ENCODE measurements at places on chromosomes 5 and 9. TPM values are rescaled to one million over a fixed set of nuclear protein-coding genes. Genes with fewer than 3 reads are reported as not detected.

GRCh38 chr5:136000932-136001331 lies 27.9 kb upstream of the TGFBI start:
- DNase-seq, result no peak
- H3K27ac ChIP-seq, result no peak overlapping the region
- no peaks in the 10 kb centered on the region for H3K36me3 ChIP-seq
- no peaks in the 10 kb centered on the region for H3K27me3 ChIP-seq
- no peak overlapping the region for H3K4me3 ChIP-seq

The TSSK1B gene
- total RNA-seq, result not detected

DNA sequence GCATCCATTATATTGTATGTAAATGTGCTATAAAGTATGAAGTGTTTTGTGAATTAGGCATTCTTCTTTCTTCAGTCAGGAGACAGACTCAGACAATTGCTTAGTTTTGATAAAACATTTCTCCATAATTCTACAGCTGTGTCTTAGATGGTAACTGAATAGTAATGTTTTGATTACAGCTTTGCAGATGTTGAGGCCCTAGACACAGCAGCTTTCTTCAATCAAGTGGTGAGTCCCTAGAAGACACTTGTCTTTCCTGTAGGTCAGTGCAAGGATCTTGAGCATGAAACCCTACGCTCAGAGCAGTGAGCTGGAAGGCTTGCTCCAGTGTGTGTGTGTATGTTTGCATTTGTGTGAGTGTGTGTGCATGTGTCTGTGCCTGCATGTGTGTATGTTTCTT lies 46.8 kb upstream of the CD180 start:
- H3K4me3 ChIP-seq, result no peak overlapping the region
- no peak overlapping the region for H3K27ac ChIP-seq
- peaks cover 1% of the 10 kb centered on the region for H3K27me3 ChIP-seq
- DNase-seq, result no peak
- H3K4me1 ChIP-seq, result peaks cover 5% of the 10 kb centered on the region

The MTAP gene
- total RNA-seq, result 79.9 TPM

- no peak for DNase-seq
- H3K4me1 ChIP-seq, result no peaks in the 10 kb centered on the region
- H3K4me3 ChIP-seq, result no peak overlapping the region
- H3K36me3 ChIP-seq, result no peaks in the 10 kb centered on the region
- no peak overlapping the region for H3K27ac ChIP-seq
These were observed 133.6 kb downstream of the ADAMTS2 start for GRCh38 chr5:179211631-179212030.

DNA sequence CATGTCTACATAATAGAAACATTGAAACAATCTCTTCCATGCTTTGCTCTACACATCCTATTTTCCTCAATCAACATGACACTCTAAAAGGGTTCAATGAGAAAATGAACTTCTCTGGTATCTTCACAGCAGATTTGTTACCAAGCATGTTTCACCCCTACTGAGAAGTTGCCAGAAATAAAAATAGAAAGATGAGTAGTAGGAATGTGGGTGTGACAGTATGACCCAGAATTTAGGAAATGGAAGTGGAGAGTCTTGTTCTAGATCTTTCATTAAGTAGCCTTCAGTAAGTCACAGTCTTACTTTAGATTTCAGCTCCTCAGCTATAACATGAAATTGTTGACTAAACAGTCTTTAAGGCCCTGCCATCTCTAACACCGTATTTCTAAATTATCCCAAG lies 581.8 kb downstream of the EFNA5 start:
- no peaks in the 10 kb centered on the region for H3K4me1 ChIP-seq
- H3K4me3 ChIP-seq, result no peak overlapping the region
- no peak for DNase-seq
- no peaks in the 10 kb centered on the region for H3K36me3 ChIP-seq

The GLRA1 gene
- not detected for total RNA-seq

DNA sequence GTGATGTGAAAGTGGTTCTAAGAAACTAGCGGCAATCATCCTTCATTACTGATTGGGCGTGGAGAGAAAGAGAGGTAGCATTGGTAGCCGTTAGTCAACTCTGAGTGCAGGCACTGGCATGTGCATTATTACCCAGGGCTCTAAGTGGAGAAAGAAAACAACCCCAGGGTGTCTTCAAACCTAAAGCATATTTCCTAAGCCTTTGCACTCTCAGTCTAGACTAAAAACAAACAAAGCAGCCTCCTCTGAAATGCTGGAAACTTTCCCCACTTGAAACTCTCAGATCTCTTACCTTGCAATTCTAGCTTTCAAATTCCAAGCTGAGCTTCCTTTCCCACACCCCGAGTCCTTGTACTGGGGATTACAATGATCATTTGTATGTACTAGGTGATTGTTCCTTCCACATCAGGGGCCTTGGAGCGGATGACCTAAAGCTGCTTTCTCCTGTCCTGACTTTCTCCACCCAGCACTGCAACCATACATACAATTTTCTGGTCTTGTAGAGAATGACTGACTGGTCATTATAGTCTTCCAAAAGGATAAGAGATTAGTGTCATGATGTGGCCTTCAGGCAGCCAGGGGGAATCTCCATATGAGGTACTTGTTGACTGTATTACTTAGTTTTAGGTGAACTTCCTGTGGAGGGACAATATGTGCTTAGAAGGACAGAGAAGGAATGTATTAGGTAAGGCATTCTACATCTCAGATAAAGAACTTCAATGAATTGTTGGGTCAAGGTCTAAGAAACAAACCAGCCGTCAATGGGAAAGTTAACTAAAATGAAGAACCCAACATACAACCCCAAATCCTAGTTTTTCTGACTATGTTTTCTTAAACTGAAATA lies 98.3 kb upstream of the CDKN2B start:
- peaks cover 50% of the 10 kb centered on the region for H3K27me3 ChIP-seq
- no peak overlapping the region for H3K4me3 ChIP-seq
- no peak overlapping the region for H3K27ac ChIP-seq
- no peak for DNase-seq
- H3K4me1 ChIP-seq, result peaks cover 48% of the 10 kb centered on the region
- H3K36me3 ChIP-seq, result no peaks in the 10 kb centered on the region

DNA sequence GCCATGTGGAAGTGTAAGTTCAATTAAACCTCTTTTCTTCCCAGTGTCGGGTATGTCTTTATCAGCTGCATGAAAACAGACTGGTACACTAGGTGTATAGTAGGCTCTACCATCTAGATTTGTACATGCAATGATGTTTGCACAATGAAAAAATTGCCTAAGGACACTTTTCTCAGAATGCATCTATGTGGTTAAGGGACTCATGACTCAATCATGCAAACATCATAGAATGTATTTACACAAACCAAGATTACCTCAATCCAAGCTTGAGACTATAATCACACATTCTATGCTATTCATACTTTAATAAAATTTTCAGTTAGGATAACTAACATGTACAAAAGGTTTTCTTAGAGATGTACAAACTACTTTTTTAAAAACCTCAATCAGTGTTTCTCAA lies 1164.5 kb downstream of the CDH12 start:
- no peak overlapping the region for H3K27ac ChIP-seq
- H3K4me3 ChIP-seq, result no peak overlapping the region
- H3K4me1 ChIP-seq, result no peaks in the 10 kb centered on the region
- no peak for DNase-seq
- no peaks in the 10 kb centered on the region for H3K27me3 ChIP-seq

The OR1Q1 gene
- total RNA-seq, result not detected

All from activated T-helper 2 cell treated with anti-CD3 and anti-CD28 coated beads, Interferon-gamma antibody, Interleukin-2, Interleukin-4, amounts not matched to agents 10 μg/mL and 5 μg/mL and 100 μg/mL, durations not matched to agents 14 hours and 24 hours and 36 hours (primary cell).